Breast epithelium (tissue), 4 donors: ENCODE measurements at places on chromosomes 7 and 10.
A peak's percentile ranks its signal among the peaks of the same experiment; 100 is the strongest.

DNA sequence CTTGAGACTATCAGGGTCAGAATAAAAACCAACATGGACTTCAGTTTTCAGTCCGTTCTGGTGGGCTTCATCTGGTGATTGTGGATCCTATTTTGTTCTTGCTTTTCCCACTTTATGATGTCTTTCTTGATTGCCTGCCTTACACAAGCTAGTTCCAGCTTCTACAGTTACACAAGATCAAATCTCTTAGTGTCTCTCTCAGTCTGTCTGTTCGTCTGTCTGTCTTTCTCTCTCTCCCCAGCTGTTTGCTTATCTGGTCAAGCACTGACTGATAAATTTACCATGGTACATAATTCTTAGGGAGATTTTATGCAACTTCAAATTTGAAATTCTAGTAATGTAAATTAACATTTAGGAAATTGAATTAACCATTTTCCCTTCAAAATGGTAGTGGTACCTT, 35.8 kb downstream of the TAX1BP1 start:
- no peaks in the 10 kb centered on the region for H3K36me3 ChIP-seq
- no peaks in the 10 kb centered on the region for H3K27me3 ChIP-seq
- H3K4me3 ChIP-seq, result no peak overlapping the region
- H3K4me1 ChIP-seq, result no peaks in the 10 kb centered on the region
- H3K27ac ChIP-seq, result no peak overlapping the region

- H3K36me3 ChIP-seq, result no peaks in the 10 kb centered on the region
- DNase-seq, result no peak
- no peaks in the 10 kb centered on the region for H3K27me3 ChIP-seq
- H3K27ac ChIP-seq, result no peak overlapping the region
- no peak overlapping the region for H3K4me3 ChIP-seq
Observed at GRCh38 chr10:17984056-17984455, 32.3 kb downstream of the SLC39A12 start.

DNA sequence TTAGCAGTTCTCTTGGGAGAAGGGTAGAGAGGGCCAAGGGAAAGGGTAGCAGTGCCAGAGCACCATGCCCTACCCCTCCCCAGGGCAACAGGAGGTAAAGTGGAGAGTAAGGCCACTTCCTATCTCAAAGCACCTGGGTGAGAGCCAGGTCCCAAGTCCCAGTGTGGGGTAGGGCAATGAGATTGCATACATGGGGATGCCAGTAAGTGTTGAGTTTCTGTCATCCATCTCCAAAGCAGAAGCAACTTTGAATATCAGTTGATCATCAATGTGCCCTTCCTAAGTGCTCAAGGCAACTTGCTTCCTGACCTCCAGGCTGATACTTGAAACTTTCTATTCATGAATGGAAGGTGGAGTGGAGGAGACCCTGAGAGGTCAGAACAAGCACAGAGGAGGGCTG, 2.2 kb upstream of the CAMK2G start:
- DNase-seq, result no peak
- no peaks in the 10 kb centered on the region for H3K36me3 ChIP-seq
- H3K4me1 ChIP-seq, result peaks cover 6% of the 10 kb centered on the region
- H3K27me3 ChIP-seq, result no peaks in the 10 kb centered on the region

DNA sequence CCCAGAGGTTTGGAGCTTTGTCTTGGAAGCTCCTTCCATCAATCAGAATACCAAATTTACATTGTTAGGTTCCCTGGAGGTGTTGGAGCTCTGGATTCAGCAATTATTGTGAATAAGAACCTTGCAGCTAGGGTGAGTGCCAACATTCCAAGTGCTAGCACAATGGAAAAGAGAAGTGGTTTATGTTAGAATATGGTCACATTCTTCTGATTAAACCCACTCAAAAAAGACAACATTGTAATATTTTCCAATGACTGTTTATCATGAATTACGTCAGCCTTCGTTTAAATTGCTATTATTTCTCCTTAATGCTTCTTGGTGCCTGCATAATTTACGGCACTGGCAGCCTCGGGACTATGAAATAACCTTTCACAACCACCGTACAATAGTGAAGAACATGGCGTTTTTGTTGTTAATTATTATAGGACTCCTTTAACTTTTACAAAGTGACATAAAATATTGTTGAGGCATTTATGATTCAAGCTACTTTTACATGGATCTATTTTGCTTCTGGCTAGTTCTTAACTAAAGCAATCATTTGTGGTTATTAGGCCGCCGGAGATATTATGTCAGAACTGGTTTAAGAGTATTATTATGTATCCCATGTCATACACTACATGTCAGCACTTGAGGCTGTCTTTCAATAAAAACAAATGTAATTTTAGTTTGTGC, 117.7 kb downstream of the ARID5B start:
- no peaks in the 10 kb centered on the region for H3K4me1 ChIP-seq
- no peak overlapping the region for H3K4me3 ChIP-seq
- no peaks in the 10 kb centered on the region for H3K36me3 ChIP-seq
- H3K27ac ChIP-seq, result peak overlapping the region; percentile 85
- no peak for DNase-seq

GRCh38 chr10:63157845-63158624, 24.9 kb downstream of the NRBF2 start:
- H3K27ac ChIP-seq, result no peak overlapping the region
- H3K27me3 ChIP-seq, result no peaks in the 10 kb centered on the region
- no peak overlapping the region for H3K4me3 ChIP-seq
- no peak for DNase-seq
